Activated CD4-positive, alpha-beta T cell treated with anti-CD3 and anti-CD28 coated beads for 1 hour (primary cell): ENCODE measurements at places on chromosomes 2 and 18.

GRCh38 chr18:25553631-25554263 lies 201.8 kb upstream of the ZNF521 start:
- no peak for DNase-seq

- DNase-seq = no peak
Measured at GRCh38 chr2:127358044-127358443, 29.7 kb downstream of the MAP3K2 start.

DNA sequence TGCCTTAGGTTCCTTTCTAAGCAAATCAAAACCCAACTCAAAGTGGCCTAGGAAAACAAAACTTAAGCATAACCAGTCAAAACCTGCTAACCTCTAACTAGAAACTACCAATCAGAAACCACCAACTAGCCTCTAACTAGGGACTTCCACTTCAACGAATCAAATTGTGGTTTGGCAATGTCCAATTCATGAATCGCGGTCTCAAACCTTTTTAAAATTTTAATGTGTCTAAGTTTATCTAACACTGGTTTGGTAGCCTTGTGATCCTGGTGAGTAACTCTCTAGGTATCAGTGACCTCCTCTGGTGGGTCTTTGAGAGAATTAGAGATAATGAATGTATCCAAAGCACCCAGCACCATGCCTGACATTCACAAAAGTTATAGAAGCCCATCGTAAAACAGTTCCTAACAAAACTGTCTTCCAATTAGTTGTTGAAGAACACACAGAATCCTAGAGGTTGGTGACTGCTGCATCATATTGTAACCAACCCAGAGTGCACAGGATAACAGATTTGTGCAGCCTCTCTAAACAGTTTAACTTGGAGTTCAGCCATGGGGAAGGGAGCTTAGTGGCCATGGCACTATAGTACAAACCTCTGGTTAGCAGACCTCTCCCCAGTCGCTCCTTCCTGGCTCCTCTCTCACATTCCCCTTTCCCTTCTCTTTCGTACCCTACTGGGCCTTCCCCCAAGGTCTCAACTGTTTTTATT lies 45.2 kb upstream of the B3GNT2 start:
- no peak for DNase-seq

- no peak for DNase-seq
Measured at GRCh38 chr2:25598911-25599310, 74.5 kb downstream of the DTNB start.
